ENCODE measurements at places on chromosomes 13 and 19. TPM values are rescaled to one million over a fixed set of nuclear protein-coding genes. Genes with fewer than 3 reads are reported as not detected.

DNA sequence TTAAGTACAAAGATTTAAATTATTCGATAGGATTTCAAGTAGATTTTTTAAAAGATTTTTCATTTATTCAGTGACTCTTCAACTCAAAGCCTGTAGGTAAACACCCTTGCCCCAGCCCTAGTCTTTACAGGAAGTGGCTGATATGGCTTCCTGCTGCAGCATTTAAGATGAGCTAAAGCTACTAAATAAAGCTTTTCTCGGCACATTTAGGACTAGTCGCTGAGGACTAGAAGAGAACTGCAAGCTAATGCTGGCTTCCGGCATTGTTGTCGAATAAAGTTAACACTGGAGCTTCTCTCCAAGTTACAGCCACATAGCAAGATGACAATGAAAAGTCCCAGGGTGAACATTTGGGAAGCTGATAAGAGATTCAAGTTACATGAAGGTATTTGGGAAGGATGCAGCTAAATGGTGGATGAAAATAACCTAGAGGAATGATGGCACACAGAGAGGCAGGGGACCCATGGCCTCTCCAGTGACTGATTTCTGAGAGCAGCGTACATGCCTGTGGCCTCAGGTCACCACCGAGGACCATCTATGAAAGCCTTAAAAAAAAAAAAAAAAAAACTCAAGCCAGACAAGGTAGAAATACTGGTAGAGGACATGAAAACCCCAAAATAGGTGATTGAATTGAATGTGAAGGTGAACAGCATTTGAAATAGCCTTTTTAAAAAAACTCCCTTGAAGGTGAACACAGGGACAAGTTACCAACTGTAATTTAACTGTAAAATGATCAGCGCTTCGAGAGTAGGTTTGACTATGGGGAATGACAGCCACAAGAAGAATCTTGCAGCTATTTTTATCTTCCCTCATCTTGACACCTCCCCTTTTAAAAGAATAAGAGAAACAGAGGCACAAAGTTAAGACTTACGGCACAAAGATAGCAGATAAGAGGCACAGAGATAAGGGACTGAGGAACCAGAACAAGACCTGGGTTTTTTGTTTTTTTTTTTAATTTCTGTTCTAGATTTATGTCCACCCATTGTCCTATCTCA, 155.4 kb downstream of the DCT start:
- no peak overlapping the region for H3K4me3 ChIP-seq
- no peak for DNase-seq
- no peaks in the 10 kb centered on the region for H3K4me1 ChIP-seq
- H3K36me3 ChIP-seq = no peaks in the 10 kb centered on the region

- no peak overlapping the region for H3K4me3 ChIP-seq
- H3K27me3 ChIP-seq = no peaks in the 10 kb centered on the region
- no peak overlapping the region for H3K27ac ChIP-seq
- peaks cover 42% of the 10 kb centered on the region for H3K4me1 ChIP-seq
These were observed 6.3 kb downstream of the PLEKHF1 start for GRCh38 chr19:29671393-29672160.

GRCh38 chr13:50209631-50210030, 194.4 kb downstream of the KCNRG start:
- no peak for DNase-seq
- H3K27me3 ChIP-seq = no peaks in the 10 kb centered on the region
- no peaks in the 10 kb centered on the region for H3K36me3 ChIP-seq
- no peak overlapping the region for H3K27ac ChIP-seq
- H3K4me3 ChIP-seq = no peak overlapping the region

GRCh38 chr19:7010722-7011593, 10.3 kb downstream of the MBD3L2B start:
- H3K36me3 ChIP-seq = no peaks in the 10 kb centered on the region
- H3K4me1 ChIP-seq = no peaks in the 10 kb centered on the region
- no peak for DNase-seq
- no peak overlapping the region for H3K27ac ChIP-seq
- no peaks in the 10 kb centered on the region for H3K27me3 ChIP-seq

GRCh38 chr13:67662997-67663396, 432.9 kb upstream of the PCDH9 start:
- no peaks in the 10 kb centered on the region for H3K27me3 ChIP-seq
- no peaks in the 10 kb centered on the region for H3K4me1 ChIP-seq
- H3K36me3 ChIP-seq = no peaks in the 10 kb centered on the region
- no peak overlapping the region for H3K27ac ChIP-seq

DNA sequence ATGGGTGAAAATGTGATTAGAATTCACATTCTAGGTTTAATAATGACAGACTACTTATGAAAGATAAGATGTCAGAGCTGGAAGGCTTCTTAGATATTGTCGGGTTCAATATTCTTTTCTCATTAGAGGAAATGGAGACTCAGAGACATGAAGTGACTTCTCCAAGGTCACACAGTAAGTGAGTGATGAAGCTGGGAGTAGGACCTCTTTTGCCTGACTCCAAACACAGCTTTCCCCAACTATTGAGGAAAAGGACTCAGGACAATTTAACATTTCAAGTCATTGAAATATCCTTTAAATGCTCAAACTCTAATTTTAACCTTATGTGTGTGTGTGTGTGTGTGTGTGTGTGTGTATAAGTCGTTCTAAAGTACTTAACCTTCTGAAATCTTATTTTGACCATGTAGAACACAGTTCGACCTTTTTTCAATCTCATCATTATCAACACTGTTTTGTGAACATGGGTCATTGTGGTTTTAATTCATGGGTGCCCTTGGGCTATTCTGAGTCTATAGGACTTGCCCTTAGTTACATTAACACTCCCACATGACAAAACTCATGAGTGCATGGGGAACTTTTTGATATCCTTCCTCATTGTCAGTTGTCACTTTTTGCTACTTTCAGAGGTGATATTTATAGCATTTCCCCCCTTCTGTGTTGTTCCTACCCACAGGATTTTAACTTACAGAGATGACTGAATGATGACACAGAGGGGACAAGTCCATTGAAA, 53.0 kb downstream of the LRCH1 start:
- H3K4me3 ChIP-seq = no peak overlapping the region
- peaks cover 55% of the 10 kb centered on the region for H3K4me1 ChIP-seq
- H3K36me3 ChIP-seq = no peaks in the 10 kb centered on the region
- H3K27ac ChIP-seq = peak overlapping the region; percentile 49

- peaks cover 36% of the 10 kb centered on the region for H3K36me3 ChIP-seq
- H3K4me1 ChIP-seq = no peaks in the 10 kb centered on the region
- no peaks in the 10 kb centered on the region for H3K27me3 ChIP-seq
- peak; percentile 71 for DNase-seq
- no peak overlapping the region for H3K4me3 ChIP-seq
These were observed 9.3 kb downstream of the MPND start for GRCh38 chr19:4352701-4353121.

GRCh38 chr19:36059180-36059910, 4.6 kb downstream of the WDR62 start:
- no peak overlapping the region for H3K27ac ChIP-seq
- H3K36me3 ChIP-seq = no peaks in the 10 kb centered on the region
- no peaks in the 10 kb centered on the region for H3K27me3 ChIP-seq
- H3K4me1 ChIP-seq = peaks cover 11% of the 10 kb centered on the region
- no peak overlapping the region for H3K4me3 ChIP-seq

DNA sequence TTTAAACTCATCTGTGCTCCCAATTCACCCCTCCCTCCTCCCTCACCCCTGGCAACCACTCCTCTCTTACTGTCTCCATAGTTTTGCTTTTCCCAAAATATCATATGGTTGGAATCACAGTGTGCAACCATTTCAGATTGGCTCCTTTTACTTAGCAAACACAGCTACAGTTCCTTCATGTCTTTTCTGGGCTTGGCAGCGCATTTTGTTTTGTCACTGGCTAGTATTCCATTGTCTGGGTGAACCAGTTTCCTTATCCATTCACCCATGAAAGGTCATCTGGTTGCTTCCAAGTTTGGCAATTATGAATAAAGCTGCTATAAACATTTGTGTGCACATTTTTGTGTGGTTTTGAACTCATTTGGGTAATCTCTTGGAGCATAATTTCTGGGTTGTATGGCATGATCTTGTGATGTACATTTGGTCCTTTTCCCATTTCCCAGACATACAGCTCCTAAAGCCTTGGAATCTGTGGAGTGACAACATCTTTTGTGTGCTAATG, 23.9 kb upstream of the GAS6 start:
- no peaks in the 10 kb centered on the region for H3K27me3 ChIP-seq
- H3K36me3 ChIP-seq = no peaks in the 10 kb centered on the region
- no peak overlapping the region for H3K27ac ChIP-seq
- H3K4me3 ChIP-seq = no peak overlapping the region
- no peaks in the 10 kb centered on the region for H3K4me1 ChIP-seq

DNA sequence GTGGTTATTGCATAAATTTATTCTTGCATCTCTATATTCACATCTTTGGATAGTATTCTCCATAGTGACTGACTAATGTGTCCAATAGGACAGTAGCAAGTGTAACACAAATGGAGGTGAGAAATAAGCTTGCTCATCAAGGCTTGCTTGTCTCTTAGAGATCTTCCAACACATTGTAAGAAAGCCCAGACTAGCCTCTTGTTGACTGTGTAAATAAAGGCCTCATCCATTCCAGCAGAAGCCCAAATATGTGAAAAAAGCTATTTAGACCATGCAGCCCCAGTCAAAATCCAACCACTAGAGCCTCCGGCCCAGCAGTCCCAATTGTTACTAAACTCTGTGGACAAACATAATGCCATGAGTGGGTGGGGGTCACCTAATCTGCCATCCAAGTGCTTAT, 2.7 kb upstream of the ZNF615 start:
- peaks cover 13% of the 10 kb centered on the region for H3K36me3 ChIP-seq
- H3K27ac ChIP-seq = no peak overlapping the region
- no peak for DNase-seq
- no peak overlapping the region for H3K4me3 ChIP-seq

GRCh38 chr13:99051768-99052455, 74.0 kb upstream of the DOCK9 start:
- H3K27ac ChIP-seq = no peak overlapping the region
- no peaks in the 10 kb centered on the region for H3K27me3 ChIP-seq
- H3K4me1 ChIP-seq = peaks cover 74% of the 10 kb centered on the region
- H3K4me3 ChIP-seq = no peak overlapping the region
- no peaks in the 10 kb centered on the region for H3K36me3 ChIP-seq
- DNase-seq = no peak

GRCh38 chr13:95624020-95624419, 20.5 kb downstream of the DZIP1 start:
- no peak overlapping the region for H3K4me3 ChIP-seq
- DNase-seq = no peak
- H3K4me1 ChIP-seq = peaks cover 6% of the 10 kb centered on the region
- peaks cover 60% of the 10 kb centered on the region for H3K36me3 ChIP-seq

DNA sequence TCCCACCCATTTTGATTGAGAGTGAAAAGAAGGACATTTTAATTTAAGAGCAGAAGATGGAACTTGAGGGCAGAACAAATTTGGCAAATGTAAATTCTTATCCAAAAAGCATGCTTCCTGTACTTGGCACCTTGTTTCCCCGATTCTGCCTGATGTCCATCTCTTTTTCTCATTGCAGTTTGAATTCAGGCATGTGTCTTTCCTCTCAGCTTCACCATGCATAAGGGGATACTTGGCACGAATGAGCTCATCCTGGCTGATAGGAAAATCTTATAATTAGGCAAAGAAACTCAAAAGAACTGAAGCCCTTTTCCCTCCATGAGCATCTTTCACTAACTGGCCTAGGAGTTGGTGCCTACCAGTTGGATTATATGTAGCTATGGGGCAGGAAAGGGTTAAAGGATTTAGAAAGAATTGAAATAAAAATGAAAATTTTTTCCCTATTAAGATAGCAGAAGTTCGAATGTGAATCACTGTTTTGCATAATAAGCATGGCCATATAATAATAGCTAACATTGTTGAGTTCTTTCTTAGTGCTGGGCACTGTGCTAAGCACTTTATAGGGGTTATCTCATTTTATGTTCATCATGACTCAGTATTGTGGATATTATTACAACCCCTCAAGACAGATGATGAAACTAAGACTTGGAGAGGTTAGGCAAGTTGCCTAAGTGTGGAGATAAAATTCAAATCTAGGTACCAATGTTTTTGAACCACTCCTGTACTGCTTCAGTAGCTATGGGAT, 386.6 kb downstream of the KCNRG start:
- no peak overlapping the region for H3K27ac ChIP-seq
- H3K27me3 ChIP-seq = no peaks in the 10 kb centered on the region
- DNase-seq = no peak
- peaks cover 35% of the 10 kb centered on the region for H3K4me1 ChIP-seq
- H3K4me3 ChIP-seq = no peak overlapping the region
- H3K36me3 ChIP-seq = no peaks in the 10 kb centered on the region

DNA sequence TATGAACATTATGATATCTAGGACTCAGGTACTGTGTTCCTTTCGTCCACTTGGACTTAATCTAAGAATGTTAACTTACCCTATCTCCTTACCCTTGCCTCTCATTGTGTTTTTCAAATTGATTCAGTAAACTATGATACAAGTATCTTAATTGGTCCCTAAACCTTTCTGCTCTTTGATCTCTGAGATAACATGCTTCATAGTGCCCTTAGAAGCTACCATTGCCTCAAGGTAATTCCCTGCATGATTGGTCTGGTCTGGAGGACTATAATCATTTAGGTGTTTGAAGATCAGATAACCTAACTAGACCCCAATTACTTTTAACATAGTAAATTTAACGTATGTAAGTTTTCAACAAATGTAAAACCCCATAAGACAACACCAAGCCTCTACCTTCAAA, 169.9 kb upstream of the NBEA start:
- no peak overlapping the region for H3K4me3 ChIP-seq
- no peak for DNase-seq
- peaks cover 9% of the 10 kb centered on the region for H3K4me1 ChIP-seq

Gene RDH8
- total RNA-seq = not detected

Gene ZNF728
- 5.8 TPM for total RNA-seq

Gene ZBTB32
- total RNA-seq = not detected

Gene OR7D2
- not detected for total RNA-seq

Gene RFPL4A
- total RNA-seq = not detected

Gene KCNRG
- 2.5 TPM for total RNA-seq

Gene SIGLEC14
- 6.1 TPM for total RNA-seq
